Muscle of back (tissue), 13 donors: ENCODE measurements at places on chromosomes 5 and 9. TPM values are rescaled to one million over a fixed set of nuclear protein-coding genes. Genes with fewer than 3 reads are reported as not detected.
A peak's percentile ranks its signal among the peaks of the same experiment; 100 is the strongest.

The IER5L gene
- polyA plus RNA-seq = 7.0 TPM

The SARDH gene
- polyA plus RNA-seq = 4.2 TPM

The WDR38 gene
- not detected for polyA plus RNA-seq

- peak; percentile 14 for DNase-seq
These were observed 60.6 kb downstream of the FRMD3 start for GRCh38 chr9:83477571-83477970.

DNA sequence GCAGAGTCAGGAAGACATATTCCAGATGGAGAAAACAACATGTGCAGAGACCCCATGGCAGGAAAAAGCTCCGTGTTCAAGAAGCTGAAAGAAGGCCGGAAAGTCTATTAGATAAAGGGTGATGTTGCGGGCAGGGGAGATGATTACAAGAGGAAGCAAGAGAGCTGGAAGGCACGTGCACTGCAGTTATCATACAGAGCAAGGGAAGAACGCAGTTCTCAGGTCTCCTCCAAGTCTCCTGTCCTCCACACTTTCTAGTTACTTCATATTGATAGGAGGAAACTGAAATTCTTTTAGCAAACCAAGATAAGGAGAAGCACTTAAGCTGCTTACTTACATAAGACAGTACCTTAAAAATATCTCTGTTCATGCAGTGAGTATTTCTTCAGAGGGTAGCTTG is 58.3 kb upstream of the PLPP6 start:
- DNase-seq = no peak

DNA sequence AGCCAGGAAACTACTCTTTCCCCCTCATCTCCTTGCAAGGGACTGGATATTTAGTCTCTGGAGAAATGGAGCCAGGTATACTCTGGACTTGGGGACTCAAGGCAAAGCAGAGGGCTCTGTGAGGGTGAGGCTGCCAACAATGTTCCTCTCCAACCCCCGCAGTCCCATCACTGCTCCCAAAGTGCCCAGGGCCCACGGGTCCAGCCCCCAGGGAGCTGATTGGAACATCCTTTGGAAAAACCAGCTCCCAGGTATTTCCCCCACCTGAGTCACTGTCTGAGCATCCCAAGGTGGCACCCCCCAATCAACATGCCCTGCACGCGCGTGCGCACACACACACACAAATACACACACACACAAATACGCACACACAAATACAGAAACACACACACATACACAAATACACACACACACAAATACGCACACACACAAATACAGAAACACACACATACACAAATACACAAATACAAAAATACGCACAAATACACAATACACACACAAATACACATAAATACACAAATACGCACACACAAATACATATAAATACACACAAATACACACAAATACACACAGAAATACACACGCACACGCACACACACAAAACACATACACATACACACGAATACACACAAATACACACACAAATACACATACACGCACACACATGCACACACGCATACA is 137.4 kb downstream of the DAB2IP start:
- DNase-seq = no peak

GRCh38 chr5:149804478-149805450 is 74.7 kb downstream of the PPARGC1B start:
- DNase-seq = no peak
